Vagina (tissue), 2 donors: ENCODE measurements at places on chromosomes 12 and 14. TPM values are rescaled to one million over a fixed set of nuclear protein-coding genes. Genes with fewer than 3 reads are reported as not detected.

PNP gene
- total RNA-seq, result 64.6 TPM

MUCL1 gene
- not detected for total RNA-seq

FAR2 gene
- 16.2 TPM for total RNA-seq

GRCh38 chr12:99235381-99235780 lies 412.2 kb upstream of the GARIN6 start:
- no peaks in the 10 kb centered on the region for H3K36me3 ChIP-seq
- DNase-seq, result no peak
- H3K4me1 ChIP-seq, result no peaks in the 10 kb centered on the region
- no peak overlapping the region for H3K4me3 ChIP-seq
- H3K27me3 ChIP-seq, result no peaks in the 10 kb centered on the region
- H3K27ac ChIP-seq, result no peak overlapping the region

- no peaks in the 10 kb centered on the region for H3K4me1 ChIP-seq
- H3K4me3 ChIP-seq, result no peak overlapping the region
- H3K36me3 ChIP-seq, result no peaks in the 10 kb centered on the region
- no peak for DNase-seq
- no peaks in the 10 kb centered on the region for H3K27me3 ChIP-seq
Measured at GRCh38 chr14:52988139-52988538, 37.3 kb upstream of the FERMT2 start.

DNA sequence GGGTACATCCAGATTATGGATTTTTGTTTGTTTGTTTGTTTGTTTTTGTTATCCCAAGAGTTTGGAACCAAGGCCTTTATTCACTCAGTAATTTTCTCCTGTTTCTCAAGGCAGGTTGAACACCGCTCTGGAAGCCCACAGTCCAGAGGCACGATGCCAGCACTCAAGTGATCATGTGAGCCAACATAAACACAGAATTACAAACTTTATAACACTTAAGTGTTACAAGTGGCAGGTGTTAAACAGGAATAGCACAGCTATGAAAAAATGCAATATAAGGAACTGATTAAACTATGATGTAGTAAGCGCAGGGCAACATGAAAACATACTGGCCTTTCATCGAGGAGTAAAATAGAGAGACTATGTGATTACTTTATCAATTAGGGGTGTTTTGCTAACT lies 1885.8 kb upstream of the SEL1L start:
- no peak overlapping the region for H3K27ac ChIP-seq
- H3K36me3 ChIP-seq, result no peaks in the 10 kb centered on the region
- H3K27me3 ChIP-seq, result no peaks in the 10 kb centered on the region
- no peak overlapping the region for H3K4me3 ChIP-seq
- DNase-seq, result no peak

DNA sequence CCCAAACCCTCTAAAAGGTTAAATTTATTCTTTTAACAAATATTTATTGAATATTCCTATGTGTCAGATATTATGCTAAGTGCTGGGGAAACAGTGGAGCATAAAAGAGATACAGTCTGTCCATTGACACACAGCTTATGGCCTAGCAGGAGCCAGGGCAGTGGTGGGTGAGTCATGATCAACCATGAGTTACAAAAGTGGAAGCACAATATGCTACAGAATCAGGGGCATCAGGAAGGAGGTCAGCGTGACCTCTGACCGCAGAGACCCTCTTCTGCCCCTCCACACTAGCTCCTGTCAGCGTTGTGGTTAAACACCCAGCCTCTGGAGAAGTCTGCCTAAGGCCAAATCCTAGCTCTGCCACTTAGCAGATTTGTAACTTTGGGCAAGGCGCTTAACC lies 4.7 kb upstream of the PPP1R1A start:
- no peak overlapping the region for H3K4me3 ChIP-seq
- no peak overlapping the region for H3K27ac ChIP-seq
- no peaks in the 10 kb centered on the region for H3K27me3 ChIP-seq
- DNase-seq, result no peak
- H3K4me1 ChIP-seq, result peaks cover 9% of the 10 kb centered on the region

DNA sequence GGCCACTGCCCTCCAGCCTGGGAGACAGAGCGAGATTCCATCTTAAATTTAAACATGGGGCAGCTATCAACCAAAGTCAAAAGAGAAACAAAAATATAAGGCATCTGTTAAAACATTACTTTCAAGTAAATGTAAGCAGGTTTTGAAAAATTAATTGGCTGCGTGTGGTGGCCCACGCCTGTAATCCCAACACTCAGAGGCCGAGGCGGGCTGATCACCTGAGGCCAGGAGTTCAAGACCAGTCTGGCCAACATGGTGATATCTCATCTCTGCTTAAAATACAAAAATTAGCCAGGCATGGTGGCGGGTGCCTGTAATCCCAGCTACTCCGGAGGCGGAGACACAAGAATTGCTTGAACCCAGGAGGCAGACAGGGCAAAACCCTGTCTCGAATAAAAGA lies 82.7 kb downstream of the PLEKHA5 start:
- no peak overlapping the region for H3K4me3 ChIP-seq
- DNase-seq, result no peak
- H3K36me3 ChIP-seq, result no peaks in the 10 kb centered on the region
- no peak overlapping the region for H3K27ac ChIP-seq

- no peak for DNase-seq
- no peaks in the 10 kb centered on the region for H3K27me3 ChIP-seq
- H3K27ac ChIP-seq, result no peak overlapping the region
- H3K4me1 ChIP-seq, result no peaks in the 10 kb centered on the region
Measured at GRCh38 chr12:130031571-130032189, 127.9 kb upstream of the TMEM132D start.
